ENCODE measurements at places on chromosomes 1 and 21. TPM values are rescaled to one million over a fixed set of nuclear protein-coding genes. Genes with fewer than 3 reads are reported as not detected.

Gene SYPL2
- total RNA-seq: not detected

- H3K27ac ChIP-seq: peak overlapping the region; percentile 70
- H3K36me3 ChIP-seq: no peaks in the 10 kb centered on the region
- no peak for DNase-seq
Observed at GRCh38 chr1:1996207-1996651, 7.4 kb downstream of the CFAP74 start.

DNA sequence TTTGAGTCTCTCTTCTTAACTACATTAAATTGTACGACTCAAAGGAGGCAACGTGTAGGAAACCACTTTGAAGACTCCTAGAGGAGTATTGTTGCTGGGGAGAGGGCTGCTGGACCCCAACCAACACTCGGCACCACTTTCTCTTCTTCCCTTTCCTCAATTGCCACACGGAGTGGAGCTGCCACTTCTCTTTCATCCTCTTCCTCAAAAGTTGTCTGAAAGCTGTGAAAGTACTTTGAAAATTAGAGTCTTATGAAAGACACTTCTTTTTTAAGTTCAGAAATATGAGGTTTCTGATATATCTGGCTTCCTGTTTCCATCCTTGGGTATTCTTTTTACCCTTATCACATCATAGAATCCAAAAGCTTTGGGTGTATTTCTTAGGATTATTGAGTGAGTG, 59.5 kb downstream of the MRPS6 start:
- no peak for DNase-seq
- peak overlapping the region; percentile 5 for H3K4me3 ChIP-seq
- no peaks in the 10 kb centered on the region for H3K27me3 ChIP-seq
- peak overlapping the region; percentile 95 for H3K27ac ChIP-seq
- peaks cover 59% of the 10 kb centered on the region for H3K36me3 ChIP-seq
- peaks cover 60% of the 10 kb centered on the region for H3K4me1 ChIP-seq

Gene LCE3E
- not detected for total RNA-seq

Gene COL18A1
- total RNA-seq: 12.5 TPM

DNA sequence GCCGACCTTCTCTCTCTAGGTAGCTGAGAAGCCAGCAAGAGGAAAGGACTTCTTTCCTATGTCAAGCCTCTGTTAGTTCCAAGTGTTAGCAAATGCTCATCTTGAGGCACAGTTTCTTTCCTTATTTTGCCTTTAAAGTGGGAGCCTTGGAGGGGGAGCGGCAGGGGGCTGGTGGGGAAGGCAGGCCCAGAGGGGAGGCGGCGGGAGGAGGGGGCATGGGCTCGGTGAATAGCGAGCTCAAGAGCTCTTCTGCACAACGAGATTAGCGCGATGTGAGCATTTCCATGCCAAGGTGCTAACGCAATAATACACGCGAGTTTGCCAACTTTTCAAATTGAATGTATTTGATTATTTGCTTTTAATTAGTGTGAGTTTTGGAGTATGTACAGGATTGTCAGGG, 372.6 kb downstream of the RPS6KC1 start:
- no peak for DNase-seq
- H3K36me3 ChIP-seq: no peaks in the 10 kb centered on the region

Gene NBPF10
- total RNA-seq: 1.6 TPM

Gene NBPF6
- not detected for total RNA-seq

Gene RAP1GAP
- total RNA-seq: 0.69 TPM

Gene OR6N1
- not detected for total RNA-seq

DNA sequence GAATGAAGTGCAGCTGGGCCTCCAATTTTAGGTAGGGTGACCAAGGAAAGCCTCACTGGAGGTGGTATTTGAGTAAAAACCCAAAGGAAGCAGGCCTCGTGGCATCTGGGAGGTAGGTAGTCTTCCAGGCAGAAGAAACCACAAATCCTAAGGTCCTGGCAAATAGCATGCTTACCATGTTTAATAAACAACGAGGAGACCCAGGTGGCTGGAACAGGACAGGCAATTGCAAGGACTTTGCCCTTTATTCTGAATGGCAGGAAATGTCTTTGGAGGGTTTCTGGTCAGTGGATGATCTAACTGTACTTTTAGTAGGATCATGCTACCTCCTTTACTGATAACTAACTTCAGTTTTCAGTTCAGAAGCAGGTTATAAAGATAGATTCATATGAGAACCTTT, 52.2 kb downstream of the EPB41 start:
- no peak for DNase-seq
- H3K36me3 ChIP-seq: peaks cover 3% of the 10 kb centered on the region
- H3K27me3 ChIP-seq: no peaks in the 10 kb centered on the region
- H3K4me3 ChIP-seq: no peak overlapping the region

Gene KCNQ4
- 1.2 TPM for total RNA-seq

Gene KRTAP7-1
- not detected for total RNA-seq

DNA sequence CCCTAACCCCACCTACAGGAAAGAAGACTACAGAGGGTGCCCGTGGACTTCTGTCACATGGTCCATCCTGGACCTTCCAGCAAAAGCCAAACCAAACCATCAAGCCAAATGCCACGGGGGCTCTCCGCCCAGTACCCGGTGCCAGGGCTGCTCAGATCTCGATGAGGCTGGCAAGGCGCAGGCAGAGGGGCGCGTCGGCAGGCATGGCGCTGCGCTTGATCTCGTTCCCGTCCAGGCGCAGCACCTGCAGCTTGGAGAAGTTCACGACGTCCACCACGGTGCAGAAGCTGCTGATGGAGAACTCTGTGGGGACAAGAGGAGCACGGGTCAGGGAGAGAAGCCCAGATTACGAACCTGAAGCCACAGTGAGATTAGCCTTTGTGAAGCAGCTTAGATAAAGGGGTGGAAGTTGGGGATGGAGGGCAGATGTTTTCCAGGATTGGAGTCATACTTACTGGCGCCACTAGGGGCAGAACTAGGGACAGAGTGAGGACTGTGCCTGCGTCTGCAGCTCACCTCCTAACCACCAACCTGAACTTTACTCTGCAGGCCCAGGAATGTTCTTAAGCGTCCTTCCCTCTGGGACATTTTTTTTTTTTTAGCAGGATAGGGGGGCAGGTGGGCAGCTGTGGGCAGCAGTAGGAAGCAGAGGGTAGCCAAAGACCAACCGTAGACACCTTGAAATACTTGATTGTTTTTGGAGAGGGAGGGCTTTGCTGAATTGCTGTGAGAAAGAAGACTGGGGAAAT, 8.6 kb downstream of the FMOD start:
- peaks cover 8% of the 10 kb centered on the region for H3K4me1 ChIP-seq
- no peak overlapping the region for H3K4me3 ChIP-seq
- peaks cover 26% of the 10 kb centered on the region for H3K27me3 ChIP-seq
- DNase-seq: no peak
